ENCODE measurements at places on chromosomes 7 and 10.

DNA sequence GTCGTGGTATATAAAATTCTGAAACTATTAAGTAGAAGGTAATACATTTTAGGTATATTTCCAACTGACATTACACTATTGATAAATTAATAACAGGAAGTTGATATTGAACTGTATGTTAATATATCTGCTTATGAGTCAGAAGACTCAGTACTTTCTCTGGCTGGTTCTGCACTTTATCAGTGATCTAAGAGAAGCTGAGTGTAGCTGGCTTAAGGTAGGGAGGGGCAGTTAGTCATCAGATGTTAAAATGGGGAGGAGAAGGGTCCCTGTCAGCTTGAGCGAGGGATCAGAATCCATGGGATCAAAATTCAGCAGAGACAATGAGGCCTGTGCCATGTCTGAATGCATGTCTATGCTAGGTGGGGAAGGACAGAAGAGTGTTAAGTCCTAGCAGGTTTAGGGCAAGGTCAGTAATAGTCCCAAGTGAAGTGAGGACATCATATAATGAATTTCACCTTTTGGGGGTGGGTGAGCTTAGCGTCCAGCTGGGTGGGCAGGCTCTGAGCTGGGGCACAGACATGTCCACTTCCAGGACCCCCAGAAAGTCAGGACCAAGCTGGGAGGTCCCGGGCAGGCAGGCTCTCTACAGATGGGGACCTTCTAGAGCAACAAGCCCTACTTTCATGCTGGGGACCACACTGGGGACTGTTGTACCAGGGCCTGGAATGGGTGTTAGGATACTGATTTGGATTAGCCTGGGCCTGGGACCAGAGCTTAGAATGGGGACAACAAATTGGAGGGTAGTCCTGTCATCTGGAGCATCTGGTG, 82.9 kb downstream of the WDFY4 start:
- no peak for DNase-seq

GRCh38 chr10:133339708-133340380, 3.1 kb upstream of the CALY start:
- no peak for DNase-seq

- DNase-seq: no peak
Measured at GRCh38 chr10:8975535-8975934, 921.0 kb downstream of the GATA3 start.

DNA sequence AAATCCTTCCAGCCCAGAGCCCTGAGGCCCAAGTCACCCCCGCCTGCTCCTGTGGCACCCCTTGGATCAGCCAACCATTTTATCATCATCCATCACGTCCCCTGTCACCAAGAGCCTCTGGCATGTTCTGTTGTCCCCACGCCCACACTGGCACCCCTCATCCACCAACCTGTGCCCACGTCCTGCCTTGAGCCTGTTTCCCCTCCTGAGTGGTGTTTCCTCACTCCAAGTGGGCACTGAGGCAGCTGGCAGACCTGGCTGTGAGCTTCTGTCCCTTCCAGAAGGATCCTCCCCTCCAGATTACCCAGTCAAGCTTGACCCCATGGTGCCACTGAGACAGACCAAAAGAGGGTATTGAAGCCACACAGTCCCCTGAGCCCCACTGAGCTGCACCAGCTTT, 71.4 kb upstream of the ANTXRL start:
- DNase-seq: no peak

GRCh38 chr10:3455385-3456334, 283.1 kb upstream of the PITRM1 start:
- no peak for DNase-seq

DNA sequence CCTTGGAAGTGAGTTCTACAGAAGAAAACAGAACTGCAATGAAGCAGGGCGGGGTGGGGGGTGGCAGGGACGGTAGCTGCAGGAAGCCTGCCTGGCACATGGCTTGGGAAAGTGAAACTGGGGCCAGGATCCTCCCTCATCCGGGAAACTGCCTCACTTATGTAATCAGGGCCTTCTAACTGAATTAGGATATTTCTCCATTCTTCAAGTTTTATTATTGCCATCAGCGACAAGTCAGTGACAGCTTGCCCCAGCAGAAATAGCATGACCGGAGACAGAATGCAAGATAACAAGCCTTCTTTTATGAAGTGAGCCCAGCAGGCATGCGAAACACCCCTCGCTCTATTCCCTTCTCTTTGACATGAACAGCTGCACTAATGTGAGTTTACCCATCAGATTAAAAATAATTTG, 77.5 kb upstream of the CACUL1 start:
- DNase-seq: no peak

DNA sequence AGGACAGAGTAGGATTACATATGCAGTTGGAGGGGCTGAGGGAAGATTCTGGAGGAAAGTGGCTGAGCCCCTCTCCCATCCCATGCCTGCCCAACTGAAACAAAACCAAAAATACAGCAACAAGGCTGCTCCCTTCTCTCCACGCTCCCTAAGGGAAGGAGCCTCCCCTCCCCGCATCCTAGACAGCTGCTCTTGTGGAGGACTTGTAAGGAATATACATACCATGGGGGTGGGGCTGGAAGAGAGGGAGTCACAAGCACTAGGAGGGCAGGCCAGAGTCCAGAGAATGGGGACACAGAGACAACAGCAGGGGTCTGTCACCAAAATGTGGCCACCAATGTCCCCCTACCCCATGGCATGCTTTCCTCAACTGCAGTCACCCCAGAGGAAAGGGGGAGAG, 13.2 kb downstream of the LDB1 start:
- DNase-seq: no peak

GRCh38 chr10:29392376-29393021, 103.6 kb downstream of the LYZL1 start:
- DNase-seq: peak; percentile 43

GRCh38 chr10:78389419-78389818, 355.8 kb downstream of the RPS24 start:
- no peak for DNase-seq

DNA sequence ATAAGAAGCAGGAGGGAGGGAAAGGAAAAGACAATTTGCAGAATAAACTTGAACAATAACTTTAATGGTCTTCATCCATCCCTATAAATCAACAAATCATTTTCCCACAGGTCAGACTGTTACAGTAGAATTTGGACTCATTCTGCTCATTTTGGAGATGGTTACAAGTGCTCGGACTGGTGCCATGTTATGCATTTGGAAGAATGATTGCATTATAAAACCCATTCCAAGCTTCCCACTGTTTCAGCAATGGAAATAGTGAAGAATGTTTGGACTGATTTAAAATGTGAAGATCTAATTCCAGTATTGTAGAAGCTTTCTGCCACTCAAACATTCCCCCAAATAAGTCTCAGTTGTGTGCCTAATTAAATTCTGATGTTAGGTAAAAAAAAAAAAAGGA, 99.7 kb upstream of the ZEB1 start:
- DNase-seq: no peak

DNA sequence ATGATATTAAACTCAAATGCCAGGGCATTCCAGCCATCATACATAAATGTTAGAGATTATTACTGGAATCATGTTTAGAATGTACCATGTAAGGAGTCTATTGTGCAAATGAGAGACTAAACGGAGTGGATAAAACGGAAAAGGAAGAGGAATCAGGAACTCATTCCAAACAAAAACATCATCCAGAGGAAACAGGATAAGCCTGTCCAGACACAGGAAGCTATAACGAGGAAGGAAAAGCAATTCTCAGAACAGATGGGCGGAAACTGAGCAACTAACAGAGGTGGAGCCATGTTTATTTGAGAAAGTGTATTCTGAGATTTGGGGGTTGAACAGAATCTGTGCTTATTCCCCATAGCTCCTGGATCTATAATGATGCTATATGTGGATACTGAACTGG, 52.3 kb upstream of the TRIM24 start:
- no peak for DNase-seq

DNA sequence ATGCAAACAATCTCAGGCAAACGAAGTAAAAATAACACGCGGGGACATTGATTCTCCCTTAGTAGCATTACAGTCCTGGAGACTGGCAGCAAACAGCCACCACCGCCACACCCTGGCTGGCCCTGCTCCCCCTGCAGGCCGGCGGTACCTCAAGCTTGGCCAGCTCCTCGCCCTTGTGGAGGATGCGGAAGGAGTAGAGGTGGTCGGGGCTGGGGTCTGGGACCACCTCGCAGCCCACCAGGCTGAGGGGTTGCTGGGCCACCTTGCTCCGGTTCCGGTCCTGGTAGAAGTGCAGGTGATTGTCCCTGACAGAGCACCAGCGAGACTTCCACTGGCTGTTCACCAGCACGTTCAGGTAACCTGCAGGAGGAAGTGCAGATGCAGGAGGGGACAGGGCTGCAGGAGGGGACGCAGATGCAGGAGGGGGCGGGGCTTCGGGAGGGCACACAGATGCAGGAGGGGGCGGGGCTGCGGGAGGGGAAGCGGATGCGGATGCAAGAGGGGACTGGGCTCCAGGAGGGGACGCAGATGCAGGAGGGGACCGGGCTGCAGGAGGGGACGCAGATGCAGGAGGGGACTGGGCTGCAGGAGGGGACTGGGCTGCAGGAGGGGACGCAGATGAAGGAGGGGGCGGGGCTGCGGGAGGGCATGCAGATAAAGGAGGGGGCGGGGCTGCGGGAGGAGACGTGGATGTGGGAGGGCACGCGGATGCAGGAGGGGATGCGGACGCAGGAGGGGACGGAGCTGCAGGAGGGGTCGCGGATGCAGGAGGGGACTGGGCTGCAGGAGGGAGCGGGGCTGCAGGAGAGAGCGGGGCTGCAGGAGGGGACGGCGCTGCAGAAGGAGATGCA, 65.7 kb downstream of the VWA2 start:
- peak; percentile 75 for DNase-seq
